ENCODE measurements at places on chromosomes 12 and 14. TPM values are rescaled to one million over a fixed set of nuclear protein-coding genes. Genes with fewer than 3 reads are reported as not detected.

GRCh38 chr12:112198120-112198733, 72.9 kb downstream of the TRAFD1 start:
- DNase-seq: no peak

GRCh38 chr14:48560421-48560820, 885.0 kb upstream of the MDGA2 start:
- DNase-seq: no peak

DNA sequence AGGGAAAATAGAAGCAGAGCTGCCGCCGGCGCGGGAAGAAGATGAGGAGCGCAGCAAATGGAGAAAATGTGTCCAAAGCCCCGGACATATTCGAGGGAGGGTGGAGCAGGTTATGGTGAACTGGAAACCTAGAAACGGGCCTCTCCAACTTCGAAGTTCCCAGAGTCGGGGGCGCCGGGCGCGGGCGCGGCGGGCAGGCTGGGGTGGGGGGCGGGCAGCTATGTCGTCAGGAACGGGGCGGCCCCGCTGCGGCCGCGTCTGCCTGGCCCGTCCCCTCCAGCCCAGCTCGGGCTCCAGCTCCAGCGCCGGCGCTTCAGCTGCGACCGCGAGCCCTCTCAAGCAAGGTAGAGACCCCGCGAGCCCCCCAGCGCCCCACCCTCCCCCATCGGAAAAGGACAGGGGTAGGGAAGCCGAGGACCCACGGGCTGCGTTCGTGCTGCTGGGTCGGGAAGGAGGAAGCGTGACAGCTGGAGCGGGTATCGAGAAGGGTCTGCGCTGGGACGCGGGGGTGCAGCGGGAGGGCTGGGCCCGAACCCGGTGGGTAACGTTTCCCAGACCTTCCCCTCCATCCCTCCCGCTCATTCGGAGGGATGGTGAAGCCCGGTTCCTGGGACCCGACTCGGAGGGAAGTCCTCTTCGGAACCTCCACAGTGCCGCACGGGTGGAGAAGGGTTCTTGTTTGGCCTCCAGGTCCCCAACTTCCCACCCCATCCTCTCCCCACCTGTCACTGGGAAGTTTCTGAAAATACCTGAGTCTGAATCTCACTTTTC, 1.0 kb downstream of the DGKA start:
- DNase-seq: peak; percentile 94

GRCh38 chr14:93286212-93286890, 46.5 kb downstream of the BTBD7 start:
- DNase-seq: no peak

GRCh38 chr12:63093711-63094110, 57.3 kb downstream of the AVPR1A start:
- DNase-seq: no peak

DNA sequence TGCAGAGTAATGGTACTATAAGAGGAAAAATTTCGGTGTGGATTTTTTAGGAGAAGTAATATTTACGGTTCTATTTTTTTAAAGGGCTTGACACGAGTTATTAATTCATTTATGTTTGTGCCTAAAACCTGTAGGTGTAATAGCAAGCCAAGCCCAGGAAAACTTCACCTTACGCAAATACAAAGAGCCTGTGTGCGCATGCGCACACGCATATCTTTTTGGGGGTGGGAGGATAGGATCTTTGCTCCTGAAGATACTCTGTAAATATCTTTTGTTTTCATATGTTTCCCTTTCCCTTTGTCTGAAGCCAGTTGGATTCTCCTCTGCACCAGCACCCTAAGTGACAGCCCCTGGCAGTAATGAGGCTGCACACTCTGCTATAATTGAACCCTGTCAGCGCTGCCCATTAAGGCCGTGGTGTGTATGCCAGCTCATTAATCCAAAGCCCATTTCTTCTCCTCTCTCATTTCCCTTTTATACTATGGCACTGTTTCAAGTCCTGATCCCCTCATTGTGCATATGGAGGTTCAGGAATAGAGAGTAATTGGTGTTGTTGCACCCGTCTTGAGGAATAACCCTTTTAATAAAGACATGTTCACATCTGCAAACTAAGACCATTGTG, 327.2 kb upstream of the E2F7 start:
- DNase-seq: no peak

GRCh38 chr14:21030531-21030930, 514 bp downstream of the TPPP2 start:
- peak; percentile 39 for DNase-seq

GRCh38 chr14:96164861-96165490, 39.7 kb upstream of the BDKRB2 start:
- DNase-seq: no peak

The TBC1D30 gene
- total RNA-seq: 2.0 TPM

The TPCN1 gene
- 16.5 TPM for total RNA-seq

- no peak for DNase-seq
Observed at GRCh38 chr12:108757856-108758255, 26.5 kb upstream of the CORO1C start.

The DACT1 gene
- total RNA-seq: 11.0 TPM

- DNase-seq: no peak
Observed at GRCh38 chr14:27739657-27740156, 1026.9 kb upstream of the FOXG1 start.

DNA sequence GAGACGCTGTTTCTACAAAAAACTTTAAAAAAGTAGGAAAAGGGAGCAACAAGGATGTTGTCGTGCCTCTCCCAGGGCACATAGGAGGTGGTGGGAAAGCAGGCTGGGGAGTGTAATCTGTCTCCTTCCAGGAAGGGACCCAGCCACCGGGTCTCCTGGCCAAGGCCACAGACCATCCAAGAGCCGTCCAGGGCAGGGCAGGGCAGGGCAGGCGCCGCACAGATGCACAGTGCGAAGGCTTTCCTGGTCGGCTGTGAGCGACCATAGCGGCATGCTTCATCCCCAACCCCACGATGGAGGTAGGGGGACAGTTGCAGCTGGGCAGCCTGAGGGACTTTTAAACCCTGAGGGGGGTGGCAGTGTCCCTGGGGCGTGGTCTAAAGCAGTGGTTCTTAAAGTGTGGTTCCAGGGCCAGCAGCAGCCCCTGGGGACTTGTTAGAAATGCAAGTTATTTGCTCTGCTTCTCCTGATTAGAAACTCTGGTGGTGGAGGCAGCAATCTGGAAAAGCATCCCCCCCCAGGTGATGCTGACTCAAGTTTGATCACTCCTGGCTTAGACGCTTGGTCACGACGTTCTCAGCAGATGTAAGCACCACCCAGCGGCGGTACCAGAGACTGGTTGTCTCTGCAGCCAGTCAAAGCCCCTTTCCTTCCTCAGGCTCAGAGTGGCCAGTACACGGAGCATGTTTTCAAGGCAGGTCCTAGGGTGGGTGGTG, 197.4 kb upstream of the PRMT8 start:
- DNase-seq: no peak

GRCh38 chr14:20262642-20263128, 23.6 kb downstream of the OR11H4 start:
- DNase-seq: no peak

GRCh38 chr12:6963016-6963731, 7.3 kb downstream of the PHB2 start:
- DNase-seq: no peak

GRCh38 chr14:100536721-100537445, 50.3 kb downstream of the BEGAIN start:
- DNase-seq: peak; percentile 81

DNA sequence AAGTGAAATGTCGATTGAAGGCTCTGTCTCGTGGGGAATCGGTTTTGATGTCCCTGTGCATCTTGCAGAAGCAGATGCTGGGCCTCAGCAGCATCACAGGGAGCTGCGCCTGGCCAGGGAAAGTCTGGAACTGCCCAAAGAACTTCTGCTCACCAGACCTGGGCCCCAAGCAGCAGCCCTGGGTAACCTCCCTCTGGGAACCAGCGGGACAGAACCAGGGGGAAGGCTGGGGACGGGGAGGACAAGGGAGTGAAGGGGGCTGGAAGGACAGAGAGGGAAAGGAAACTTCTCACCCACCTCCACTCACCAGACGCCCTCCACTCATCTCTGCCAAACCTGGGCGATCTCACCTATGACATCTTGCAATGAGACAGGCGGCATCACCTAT, 26.8 kb upstream of the C14orf180 start:
- no peak for DNase-seq

The VEZT gene
- total RNA-seq: 40.6 TPM

DNA sequence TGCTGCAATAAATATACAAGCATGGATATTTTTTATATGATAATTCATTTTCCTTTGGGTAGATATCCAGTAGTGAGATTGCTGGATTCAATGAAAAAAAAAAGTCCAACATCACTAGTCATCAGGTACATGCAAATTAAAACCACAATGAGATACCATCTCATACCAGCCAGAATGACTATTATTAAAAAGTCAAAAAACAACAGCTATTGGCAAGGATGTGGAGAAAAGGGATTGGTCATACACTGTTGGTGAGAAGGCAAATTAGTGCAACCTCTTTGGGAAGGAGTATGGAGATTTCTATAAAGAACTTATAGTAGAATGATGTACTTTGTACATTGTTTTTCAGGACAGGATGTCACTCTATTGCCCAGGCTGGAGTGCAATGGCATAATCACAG, 531.2 kb upstream of the MGAT4C start:
- no peak for DNase-seq

The EGLN3 gene
- 163 TPM for total RNA-seq

DNA sequence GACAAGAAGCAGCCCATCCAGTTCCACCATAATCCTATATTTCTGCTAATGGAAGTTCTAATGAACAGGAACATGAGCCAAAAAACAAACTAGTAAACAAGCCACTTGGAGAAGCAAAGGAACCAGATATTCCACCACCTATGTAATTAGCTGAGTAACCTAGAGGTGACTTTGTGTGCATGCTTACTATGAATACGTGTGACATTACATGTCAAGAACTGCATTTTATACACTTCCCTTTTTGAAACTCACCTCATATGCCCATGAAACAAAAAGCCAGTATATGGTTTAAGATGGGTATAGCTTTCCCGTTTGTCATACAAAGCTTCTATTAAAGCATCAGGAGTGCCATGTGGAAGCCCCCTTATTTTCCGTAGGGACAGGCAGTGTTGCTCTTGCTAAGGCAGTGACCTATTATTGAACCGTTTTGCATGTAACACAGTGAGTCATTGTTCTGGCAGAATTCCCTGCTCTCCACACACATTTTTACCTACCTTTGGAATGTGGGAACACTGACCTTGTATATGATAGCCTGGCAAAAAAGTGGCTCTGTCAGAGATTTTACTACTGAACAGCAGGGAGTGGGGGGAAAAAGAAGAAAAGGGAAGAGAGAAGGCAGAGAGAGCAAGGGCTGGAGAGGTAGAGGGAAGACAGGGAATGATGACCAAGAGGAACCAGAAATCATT, 34.8 kb upstream of the FRMD6 start:
- DNase-seq: no peak

DNA sequence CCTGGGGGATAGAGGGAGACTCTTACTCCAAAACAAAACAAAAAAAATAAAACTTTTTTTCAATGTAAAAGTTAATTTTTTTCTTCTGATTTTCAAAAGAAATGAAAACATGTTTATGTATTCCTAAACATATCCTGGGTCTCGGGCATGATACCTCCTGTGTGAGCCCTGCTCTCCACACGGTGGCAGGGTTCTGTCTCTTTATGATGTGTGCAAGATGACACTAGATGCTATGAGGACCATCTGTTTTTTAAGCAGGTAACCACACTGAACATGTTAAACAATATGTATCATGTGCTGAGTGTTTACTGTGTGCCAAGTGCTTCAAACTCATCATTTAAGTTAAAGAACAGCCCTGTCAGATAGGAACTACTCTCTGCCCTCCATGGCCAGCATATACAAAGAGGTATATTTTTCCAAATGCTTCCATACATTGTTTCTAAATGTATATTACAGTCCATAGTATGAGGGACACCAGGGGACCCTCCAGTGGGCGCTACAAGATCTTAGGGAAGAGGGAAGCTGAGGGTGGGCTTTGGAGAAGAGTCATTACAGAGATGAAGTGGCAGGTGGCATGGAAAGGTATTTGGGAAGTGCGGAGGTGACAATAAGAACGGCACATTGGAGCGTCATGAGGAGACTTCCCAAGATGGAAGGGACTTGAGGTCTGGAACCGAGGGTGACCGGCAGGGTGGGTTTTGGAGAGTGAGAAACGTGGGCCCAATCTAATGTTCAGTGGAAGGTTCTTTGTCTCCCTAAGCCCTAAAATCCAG, 28.5 kb downstream of the FOS start:
- DNase-seq: no peak

DNA sequence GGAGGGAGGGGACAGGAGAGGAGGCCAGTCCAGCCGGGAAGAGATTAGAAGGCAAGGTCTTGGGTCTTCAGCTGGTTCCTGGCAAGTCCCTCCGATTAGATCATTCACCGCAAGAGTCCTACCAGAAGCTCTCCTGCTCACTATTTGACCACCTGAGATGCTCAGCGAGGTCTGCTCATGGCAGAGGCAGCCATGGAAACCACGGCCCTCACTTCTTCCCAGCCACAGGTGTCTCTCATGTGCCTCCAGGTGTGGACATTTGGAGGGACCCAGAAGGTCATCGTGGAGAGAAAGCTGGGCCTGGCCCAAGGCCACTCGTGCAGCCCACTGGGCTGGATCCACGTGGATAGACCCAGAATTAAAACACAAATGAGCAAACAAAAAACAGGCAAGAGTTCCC, 99.5 kb downstream of the DICER1 start:
- DNase-seq: no peak

The SMIM10L1 gene
- 1.9 TPM for total RNA-seq

GRCh38 chr12:116538076-116538591, 21.0 kb upstream of the MAP1LC3B2 start:
- no peak for DNase-seq

- DNase-seq: peak; percentile 46
Observed at GRCh38 chr14:21913759-21914158, 240.1 kb upstream of the OR4E1 start.

GRCh38 chr12:2647186-2647585, 147.6 kb upstream of the FKBP4 start:
- no peak for DNase-seq

The TTC8 gene
- total RNA-seq: 18.6 TPM

The CCDC85C gene
- 35.6 TPM for total RNA-seq

The TAS2R7 gene
- total RNA-seq: not detected

DNA sequence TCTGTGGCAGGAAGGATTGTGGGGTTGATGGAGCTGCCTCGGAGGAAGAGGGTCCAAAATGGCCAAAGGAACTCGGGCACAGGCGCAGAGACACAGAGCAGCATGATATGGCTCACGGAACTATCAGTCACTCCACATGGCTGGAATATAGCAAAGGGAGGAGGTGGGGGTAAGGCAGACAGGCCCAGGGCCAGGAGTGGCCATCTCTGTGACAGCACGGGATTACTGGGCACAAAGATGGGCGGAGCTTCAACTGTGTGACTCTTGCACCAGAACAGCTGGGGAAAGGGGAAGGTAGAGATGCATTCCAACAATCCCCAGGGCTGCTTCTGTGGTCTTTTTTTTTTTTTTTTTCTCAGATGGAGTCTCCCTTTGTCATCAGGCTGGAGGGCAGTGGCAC, 24.8 kb upstream of the EML1 start:
- DNase-seq: no peak

GRCh38 chr12:132066345-132066685, 77.8 kb downstream of the DDX51 start:
- no peak for DNase-seq

Measured in lower leg skin (tissue), 4 donors.